Ascending aorta (tissue), 2 donors: ENCODE measurements at places on chromosomes 4 and X. TPM values are rescaled to one million over a fixed set of nuclear protein-coding genes. Genes with fewer than 3 reads are reported as not detected.

GRCh38 chr4:107094332-107094731 is 58.2 kb upstream of the DKK2 start:
- DNase-seq = no peak

GRCh38 chr4:107261241-107261874 is 225.2 kb upstream of the DKK2 start:
- DNase-seq = no peak

DNA sequence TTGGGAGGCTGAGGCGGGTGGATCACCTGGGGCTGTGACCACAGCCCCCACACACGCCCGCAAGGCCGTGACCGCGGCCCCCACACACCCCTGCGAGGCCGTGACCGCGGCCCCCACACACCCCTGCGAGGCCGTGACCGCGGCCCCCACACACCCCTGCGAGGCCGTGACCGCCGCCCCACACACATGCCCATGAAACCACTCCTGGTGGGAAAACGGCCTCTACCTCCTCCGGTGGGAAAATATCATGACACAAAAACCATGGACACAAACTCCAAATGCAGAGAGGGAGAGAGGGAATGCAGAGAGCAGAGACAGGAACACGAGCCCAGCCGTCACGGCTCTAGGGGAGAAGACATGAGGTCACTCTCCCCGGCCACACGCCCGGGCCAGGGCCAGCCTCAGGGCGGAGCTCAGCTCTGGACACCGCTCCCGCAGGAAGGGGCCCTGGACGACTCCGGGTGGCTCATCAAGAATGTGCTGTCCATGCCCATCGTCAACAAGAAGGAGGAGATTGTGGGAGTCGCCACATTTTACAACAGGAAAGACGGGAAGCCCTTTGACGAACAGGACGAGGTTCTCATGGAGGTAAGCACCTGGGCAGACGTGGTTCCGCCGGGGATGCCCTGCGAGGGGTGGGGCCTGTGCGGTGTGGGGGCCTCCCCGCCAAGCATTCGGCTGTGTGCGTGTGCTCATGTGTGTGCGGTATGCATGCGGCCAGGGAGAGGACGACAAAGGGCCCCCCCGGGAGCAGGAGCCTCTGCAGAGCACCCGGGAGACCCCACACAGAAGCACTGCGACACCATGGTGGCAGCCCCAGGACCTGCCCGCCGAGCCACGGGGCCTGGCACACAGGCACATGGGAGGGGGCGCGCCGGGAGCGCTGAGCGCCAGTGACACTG is 17.4 kb downstream of the ATP5ME start:
- DNase-seq = no peak

GRCh38 chrX:38109042-38109898 is 102.9 kb downstream of the SYTL5 start:
- DNase-seq = no peak

- no peak for DNase-seq
Measured at GRCh38 chr4:99209671-99210070, 9.4 kb downstream of the ADH6 start.

DNA sequence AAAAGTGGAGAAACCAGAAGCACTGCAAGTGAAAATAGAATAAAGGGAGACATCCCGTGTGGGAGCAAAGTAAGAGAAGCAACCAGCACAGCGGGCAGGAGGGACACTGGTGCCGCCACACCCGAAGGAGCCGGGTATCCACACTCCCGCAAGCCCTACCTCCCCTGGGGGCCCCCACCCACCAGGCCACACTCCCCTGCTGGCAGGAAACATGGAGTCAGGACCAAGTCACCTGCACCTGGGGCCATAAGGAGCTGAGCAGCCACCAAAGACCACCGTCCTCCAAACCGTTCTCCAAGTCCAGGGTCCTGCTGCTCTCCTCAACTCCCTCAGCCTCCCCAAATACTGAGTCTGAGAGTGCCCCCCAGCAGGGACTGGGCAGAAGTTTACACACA is 30.5 kb downstream of the FGFRL1 start:
- DNase-seq = no peak

DNA sequence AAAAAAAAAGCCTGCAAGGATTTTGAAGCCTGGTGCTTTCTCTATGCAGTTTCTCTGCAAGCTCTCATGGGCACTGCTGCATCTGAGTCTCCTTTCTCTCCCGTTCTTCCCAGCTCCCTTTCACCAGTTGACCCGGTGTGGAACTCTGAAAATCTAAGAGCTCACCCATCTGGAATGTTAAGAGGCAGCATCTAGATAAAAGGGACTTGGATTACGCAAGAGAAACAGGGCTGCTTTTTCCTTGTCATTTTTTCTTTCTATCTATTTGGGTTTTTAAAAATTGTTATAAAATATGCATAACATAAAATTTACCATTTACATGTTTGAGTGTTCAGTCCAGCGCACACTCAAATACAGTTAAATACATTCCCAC is 95.2 kb upstream of the RPS6KA3 start:
- DNase-seq = no peak

Gene FGF16
- total RNA-seq = not detected

Gene GABRB1
- 0.53 TPM for total RNA-seq
